ENCODE measurements at places on chromosomes 3 and 15.

DNA sequence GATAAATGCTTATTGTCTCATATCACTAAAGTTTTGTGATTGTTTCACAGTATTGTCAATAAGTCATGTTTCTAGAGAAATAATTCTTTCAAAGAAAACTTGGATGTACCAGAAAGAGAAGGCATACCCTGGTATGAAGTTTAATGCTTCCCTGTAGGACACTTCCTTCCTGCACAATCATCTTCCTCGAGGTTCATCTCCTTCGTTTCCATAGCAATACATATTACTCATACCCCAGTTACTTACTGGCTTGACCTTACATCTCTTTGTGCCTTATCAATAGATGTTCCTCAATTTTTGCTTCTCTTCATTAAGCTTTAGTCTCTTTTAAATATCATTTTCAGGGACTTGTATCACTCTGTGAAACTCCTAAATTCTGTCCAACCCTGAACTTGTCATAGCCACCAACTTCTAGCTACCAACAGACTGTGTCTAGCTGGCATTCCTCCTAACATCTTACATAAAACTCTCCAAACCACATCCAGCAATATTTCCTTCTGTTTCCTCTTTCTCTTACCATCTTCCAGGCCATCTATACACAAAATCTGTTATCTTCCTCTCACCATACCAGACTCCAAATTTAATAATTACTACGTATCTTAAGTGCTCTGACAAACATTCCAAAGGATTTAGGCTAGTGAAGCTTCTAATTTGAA is 134.3 kb downstream of the GADL1 start:
- DNase-seq, result no peak

GRCh38 chr15:101531170-101531569 is 41.7 kb upstream of the PCSK6 start:
- DNase-seq, result no peak

GRCh38 chr3:108293858-108294257 is 2.5 kb upstream of the HHLA2 start:
- peak; percentile 81 for DNase-seq

DNA sequence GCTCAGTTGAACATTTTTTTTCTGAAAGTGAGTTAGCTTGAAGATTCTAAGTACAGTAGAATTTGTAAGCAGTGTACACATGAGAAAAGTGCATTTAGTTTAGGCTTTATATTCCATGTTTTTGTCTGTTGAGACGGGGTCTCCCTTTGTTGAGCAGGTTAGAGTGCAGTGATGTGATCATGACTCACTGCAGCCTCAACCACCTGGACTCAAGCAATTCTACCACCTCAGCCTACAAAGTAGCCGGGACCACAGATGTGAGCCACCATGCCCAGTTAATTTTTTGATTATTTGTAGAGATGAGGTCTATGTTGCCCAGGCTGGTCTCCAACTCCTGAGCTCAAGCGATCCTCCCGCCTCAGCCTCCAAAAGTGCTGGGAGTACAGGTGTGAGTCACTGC is 5.3 kb upstream of the CSNK1G1 start:
- DNase-seq, result no peak

DNA sequence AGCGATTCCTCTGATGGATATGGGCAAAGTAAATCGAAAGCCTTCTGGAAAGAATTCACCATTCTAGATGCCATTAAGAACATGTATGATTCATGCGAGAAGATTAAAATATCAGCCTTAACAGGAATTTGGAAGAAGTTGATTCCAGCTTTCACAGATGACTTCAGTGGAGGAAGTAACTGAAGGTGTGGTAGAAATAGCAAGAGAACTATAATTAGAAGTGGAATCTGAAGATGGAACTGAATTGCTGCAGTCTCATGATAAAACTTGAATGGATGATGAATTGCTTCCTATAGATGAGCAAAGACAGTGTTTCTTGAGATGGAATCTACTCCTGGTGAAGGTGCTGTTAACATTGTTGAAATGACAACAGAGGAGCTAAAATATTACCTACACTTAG is 30.1 kb upstream of the TBC1D23 start:
- DNase-seq, result no peak

- DNase-seq, result no peak
Observed at GRCh38 chr15:82263350-82263749, 732 bp downstream of the SAXO2 start.

DNA sequence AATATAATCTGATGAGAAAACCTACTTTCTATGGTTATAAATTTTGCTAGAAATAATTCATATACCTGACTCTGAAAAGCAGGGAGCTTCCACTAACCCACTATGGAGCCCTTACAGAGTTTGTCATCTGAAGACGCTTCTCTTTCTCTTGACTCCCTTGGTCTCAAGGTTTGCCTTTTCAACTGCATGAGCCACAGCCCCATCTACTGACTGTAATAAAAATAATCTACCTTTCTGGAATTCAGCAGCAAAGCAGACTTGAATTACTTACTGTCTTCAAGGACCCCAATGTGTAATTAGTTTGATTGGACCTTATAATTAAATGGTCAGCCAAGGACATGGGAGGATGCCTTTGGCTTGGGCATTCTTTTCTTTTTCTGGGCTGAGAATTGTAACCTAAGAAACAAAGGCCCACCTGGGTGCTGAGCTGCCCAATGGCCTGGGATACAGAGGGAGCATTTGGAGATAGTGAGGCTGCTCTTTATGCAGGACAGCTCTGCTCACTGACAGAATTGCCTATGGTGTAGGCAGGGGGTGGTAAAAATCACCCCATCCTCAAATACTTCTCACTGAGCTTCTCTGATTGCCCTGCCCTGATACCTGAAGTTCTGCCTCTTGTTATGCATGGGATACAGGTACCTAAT is 178.6 kb upstream of the TRIM42 start:
- no peak for DNase-seq

GRCh38 chr3:168094580-168094876 is 1.2 kb downstream of the GOLIM4 start:
- no peak for DNase-seq

DNA sequence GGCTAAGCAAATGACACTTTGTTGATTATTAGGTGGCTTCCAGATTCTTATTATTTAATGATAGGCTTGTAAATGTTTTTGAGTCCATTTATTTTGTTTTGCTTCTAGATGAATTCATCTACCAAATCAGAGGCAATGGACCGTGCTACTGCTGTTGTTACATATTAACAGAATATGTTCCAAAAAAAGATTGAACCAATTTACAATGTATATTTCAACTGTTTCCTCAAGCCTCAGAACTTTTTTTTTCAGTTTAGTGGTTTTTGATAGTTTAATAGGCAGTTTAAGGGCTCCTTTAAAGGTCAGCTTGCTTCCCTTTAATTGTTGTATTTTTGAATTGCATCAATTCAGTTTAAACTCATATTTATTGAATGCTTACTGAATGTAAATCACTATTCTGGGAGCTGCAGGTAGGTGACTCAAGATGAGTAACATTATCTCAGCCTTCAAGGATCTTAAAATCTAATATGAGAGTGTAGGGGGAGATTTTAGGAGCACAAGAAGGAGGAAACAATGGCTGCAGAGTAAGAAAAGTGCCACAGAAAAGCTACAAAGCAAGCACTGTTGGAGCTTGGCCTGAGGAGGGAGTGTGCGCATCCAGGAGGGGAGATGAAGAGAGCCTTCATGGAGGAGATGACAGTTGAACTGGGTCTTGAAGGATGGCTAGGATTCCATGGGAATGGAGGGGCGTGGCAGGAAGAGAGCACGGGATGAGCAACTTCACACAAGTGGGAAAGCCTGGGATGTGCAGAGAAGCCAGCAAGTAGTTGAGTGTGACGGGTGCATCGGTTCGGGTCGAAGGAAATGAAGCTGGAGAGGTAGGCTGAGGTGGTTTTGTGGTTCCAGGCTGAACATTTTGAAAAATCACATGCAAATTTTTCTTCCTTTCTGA is 14.7 kb downstream of the MAP2K1 start:
- DNase-seq, result no peak

DNA sequence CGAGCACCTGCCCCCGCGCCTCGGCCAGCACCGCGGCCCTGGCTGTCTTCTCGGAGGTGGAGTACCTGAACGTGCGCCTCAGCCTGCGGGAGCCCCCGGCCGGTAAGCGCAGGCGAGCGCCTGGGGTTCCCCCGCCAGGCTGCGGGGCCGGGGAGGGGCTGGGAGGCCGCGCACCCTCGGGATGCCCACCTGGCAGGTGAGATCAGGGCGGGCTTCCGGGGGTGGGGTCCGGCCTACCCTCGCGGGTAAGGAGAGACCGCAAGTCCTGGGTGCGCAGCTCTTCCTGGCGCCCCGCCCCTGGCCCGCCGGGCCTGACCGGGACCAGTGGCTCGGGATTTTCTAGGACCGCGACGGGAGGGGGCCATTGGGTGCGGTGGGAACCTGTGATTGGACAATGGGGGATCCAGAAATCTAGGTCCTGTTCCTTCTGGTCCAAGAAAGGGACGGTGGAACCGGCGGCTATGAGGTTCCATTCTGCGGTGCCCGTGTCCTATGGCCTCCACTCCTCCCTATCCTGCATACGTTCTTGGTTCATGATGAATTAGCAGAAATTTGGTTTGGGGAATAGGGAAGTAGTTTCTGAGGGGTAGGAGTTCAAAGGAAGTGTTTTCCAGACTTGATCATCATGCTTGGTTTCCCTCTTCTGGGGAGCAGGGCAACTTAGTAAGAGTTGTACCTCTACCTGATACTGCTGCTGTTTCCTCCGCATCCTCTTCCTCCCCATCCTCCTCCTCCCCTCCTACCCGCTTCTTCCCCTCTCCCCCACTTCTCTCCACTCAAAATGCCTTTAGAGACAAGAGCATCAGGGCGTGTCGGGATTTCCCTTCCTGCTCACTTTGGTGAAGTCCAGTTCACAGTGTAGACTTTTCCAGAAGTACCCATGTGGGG is 808 bp downstream of the ARRDC4 start:
- DNase-seq, result no peak

GRCh38 chr15:40054605-40054854 is 15.5 kb upstream of the SRP14 start:
- DNase-seq, result no peak

DNA sequence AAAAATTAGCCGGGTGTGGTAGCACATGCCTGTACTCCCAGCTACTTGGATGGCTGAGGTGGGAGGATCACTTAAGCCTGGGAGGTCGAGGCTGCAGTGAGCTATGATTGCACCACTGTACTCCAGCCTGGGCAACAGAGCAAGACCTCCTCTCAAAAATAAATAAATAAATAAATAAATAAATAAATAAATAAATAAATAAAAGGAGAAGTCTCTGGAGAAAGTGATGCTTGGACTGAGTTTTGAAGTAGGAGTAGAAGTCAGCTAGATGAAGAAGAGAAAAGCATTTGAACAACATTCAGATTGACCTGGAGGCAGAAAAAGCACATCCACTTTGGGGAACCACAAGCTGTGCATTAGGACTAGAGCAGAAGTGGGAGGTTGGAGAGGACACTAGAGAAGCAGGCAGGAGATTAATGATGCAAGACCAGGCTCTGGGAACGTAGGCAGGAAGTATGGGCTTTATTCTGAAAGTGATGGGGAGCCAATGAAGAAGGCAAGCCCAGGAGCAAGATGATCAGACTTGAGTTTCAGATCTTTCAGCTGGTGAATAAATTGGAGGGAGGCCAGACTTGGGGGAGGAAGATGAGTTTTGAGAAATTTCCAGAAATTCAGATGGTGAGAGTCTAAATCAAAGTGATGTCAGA is 48.7 kb downstream of the KLHL6 start:
- DNase-seq, result no peak

GRCh38 chr3:182399978-182400737 is 393.1 kb upstream of the ATP11B start:
- DNase-seq, result no peak

GRCh38 chr15:60744826-60745460 is 266.0 kb upstream of the ICE2 start:
- DNase-seq, result no peak

GRCh38 chr15:38255690-38256089 is 3.1 kb downstream of the SPRED1 start:
- no peak for DNase-seq

DNA sequence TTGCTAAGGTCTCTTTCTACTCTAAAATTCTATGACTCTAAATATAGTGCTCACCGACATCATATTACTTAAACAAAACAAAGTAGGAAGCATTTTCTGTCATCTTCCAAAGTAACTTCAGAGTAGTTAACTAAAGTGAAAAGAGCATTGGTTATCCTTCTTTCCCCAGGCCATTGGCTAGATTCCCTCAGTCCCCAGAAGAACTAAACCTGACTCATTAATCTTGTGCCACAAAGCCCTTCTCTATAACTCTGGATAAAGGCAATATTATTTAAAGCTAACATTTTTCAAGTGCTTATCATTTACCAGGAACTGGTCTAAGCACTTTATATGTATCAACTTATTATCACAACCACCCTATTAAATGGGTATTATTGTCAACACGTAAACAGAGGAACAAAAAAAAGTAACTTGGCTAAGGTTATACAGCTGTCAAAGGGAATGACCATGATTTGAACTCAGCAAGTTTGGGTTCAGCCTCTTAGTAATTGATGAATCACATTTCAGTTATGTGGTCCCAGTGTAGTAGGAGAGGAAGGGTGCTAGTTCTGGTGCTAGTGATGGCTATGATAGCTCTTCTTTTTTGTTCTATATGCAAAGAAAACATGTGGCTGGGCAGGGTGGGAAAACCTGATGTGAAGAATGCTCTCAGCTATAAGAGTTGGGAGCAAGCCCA is 304.9 kb downstream of the FGF12 start:
- DNase-seq, result no peak

DNA sequence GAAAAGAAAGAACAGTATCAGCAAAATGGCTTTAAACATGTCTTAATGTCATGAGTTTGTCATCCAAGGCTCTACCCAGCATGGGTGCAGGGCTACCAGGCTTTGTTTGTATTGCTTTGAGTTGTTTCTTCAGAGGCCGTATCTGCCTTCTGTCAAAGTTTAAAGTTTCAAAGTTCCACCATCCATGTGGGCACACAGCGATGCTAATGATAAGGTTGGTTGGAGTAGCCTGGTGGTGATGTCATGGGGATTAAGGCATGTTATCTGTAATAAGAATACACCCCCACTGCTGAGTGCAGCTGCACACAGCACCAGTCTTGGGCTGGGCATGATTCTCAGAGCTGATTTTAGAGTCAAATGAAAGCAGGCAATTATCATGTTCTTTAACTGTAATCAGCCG is 72.0 kb upstream of the LRTM1 start:
- DNase-seq, result no peak

DNA sequence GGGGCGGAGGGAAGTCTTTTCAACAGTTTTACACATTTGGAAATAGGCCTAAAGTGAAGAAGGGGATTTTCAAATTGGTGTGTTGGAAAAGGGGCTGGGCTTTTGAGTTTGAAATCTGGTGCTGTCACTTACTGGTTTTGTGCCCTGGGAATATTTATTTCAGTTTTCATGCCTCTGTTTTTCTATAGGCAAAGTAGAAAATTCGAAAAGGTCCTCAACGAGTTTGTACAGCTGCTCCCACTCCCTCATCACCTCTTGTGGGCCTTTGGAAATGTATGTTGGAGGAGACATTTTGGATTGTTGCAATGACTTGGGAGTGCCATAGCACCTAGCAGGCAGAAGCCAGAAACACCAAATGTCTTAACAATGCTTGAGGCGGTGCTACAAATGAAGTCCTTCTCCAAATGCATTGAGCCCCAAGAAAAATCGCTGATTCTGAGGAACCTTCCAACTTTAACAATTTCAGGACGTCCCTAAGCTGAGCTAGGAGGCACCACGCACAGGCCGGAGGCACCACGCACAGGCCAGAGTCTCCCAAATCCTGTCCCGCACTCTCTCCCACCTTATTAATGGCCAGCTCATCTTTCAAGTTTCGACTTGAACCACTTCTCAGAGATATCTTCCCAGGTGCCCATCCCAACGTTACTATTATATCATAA is 639 bp upstream of the POLR2M start:
- no peak for DNase-seq

Measured in activated CD4-positive, alpha-beta T cell treated with anti-CD3 and anti-CD28 coated beads, Interleukin-2, amount 50 U/mL, for 16 hours (primary cell).